ENCODE measurements at places on chromosomes 7 and 10. TPM values are rescaled to one million over a fixed set of nuclear protein-coding genes. Genes with fewer than 3 reads are reported as not detected.

DNA sequence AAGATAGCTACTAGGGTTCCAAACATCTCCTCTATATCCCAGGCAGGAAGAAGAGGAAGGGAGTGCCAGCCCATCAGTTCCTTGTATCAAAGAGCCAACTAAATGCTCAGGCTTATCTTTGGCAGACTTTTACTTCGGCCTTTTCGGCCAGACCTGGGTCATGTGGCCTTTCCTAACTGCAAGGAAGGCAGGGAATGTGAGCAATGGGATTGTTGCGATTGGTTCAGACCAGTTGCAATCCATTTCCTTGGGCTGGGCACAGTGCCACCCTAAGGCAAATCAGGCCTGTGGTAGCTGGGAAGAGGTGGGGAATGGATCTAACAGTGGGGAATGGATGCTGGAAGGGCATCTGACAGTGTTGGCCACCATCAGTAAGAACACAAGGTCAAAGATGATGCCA lies 109.9 kb downstream of the RPS24 start:
- DNase-seq = no peak

DNA sequence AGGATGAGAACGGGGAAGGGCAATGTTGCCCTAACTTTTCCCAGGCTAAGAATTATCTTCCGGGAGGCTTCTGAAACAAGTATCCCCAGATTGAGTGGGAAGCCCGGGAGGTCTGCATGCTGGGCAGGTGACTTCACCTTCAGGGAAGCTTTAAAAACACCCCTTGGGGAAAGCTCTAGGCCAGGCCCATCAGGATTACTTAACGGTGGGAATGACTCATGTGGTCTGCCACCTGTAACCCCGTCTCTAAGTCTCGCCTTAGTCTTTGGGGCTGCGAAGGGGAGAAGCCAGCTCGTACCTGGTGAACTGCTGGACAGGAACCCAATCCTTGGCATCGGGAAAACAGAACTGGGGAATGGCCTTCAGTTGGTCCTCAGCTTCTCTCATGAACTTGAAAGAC lies 80.1 kb upstream of the MKRN1 start:
- DNase-seq = no peak

GRCh38 chr10:7687228-7687907 lies 15.7 kb upstream of the ITIH2 start:
- peak; percentile 90 for DNase-seq

SFTPA1 gene
- total RNA-seq = not detected

GHITM gene
- 253 TPM for total RNA-seq

DNA sequence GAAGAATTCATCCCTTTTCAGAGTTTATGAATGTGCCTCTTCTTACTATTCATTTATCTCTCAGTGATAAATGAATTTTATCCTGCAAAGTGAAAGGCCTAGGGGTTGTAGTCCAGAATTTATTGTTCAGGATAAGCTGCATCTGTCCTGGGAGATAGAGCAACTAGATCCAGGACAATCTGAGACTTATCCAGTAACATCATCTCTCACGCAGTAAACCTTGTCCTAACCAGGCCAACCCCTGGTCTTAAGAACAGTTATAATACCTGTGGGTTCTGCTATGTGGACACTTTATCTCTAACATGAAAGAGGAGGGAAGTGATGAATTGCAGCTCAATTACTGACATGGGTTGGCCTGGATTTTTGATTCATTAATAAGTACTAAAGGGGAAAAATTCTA lies 287.6 kb downstream of the BMPER start:
- no peak for DNase-seq

Measured in adrenal gland (tissue), 19 donors.